ENCODE measurements at places on chromosomes 6 and 20.
A peak's percentile ranks its signal among the peaks of the same experiment; 100 is the strongest.

GRCh38 chr6:62746968-62747367 lies 460.9 kb upstream of the KHDRBS2 start:
- H3K4me3 ChIP-seq: no peak overlapping the region
- no peaks in the 10 kb centered on the region for H3K36me3 ChIP-seq
- H3K4me1 ChIP-seq: no peaks in the 10 kb centered on the region
- H3K27ac ChIP-seq: no peak overlapping the region
- DNase-seq: no peak
- H3K27me3 ChIP-seq: no peaks in the 10 kb centered on the region

DNA sequence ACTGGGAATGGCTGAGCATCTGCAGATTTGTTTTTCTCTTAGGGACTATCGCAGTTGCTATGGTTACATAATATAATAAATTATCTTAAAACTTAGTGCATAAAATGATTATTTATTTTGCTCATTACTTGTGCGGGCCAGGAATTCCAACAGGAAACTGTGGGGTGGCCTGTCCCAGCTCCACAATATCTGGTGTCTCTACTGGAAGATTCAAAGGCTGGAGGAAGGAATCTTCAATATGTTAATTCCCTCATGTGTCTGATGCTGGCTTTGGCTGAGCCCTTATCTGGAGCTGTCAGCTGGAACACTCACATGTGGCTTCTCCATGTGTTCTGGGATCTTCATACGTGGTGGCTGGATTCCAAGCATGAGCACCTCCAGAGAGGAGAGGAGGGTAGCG lies 23.9 kb upstream of the B3GAT2 start:
- H3K27me3 ChIP-seq: no peaks in the 10 kb centered on the region
- H3K27ac ChIP-seq: no peak overlapping the region
- H3K36me3 ChIP-seq: no peaks in the 10 kb centered on the region
- no peak overlapping the region for H3K4me3 ChIP-seq

- no peak overlapping the region for H3K4me3 ChIP-seq
- H3K27me3 ChIP-seq: no peaks in the 10 kb centered on the region
- no peaks in the 10 kb centered on the region for H3K36me3 ChIP-seq
- no peaks in the 10 kb centered on the region for H3K4me1 ChIP-seq
- no peak overlapping the region for H3K27ac ChIP-seq
- no peak for DNase-seq
Measured at GRCh38 chr6:147033267-147033666, 170.9 kb upstream of the STXBP5 start.

- H3K4me3 ChIP-seq: no peak overlapping the region
- H3K36me3 ChIP-seq: no peaks in the 10 kb centered on the region
- no peaks in the 10 kb centered on the region for H3K4me1 ChIP-seq
- no peak overlapping the region for H3K27ac ChIP-seq
Measured at GRCh38 chr6:31113861-31114540, 599 bp upstream of the PSORS1C1 start.

DNA sequence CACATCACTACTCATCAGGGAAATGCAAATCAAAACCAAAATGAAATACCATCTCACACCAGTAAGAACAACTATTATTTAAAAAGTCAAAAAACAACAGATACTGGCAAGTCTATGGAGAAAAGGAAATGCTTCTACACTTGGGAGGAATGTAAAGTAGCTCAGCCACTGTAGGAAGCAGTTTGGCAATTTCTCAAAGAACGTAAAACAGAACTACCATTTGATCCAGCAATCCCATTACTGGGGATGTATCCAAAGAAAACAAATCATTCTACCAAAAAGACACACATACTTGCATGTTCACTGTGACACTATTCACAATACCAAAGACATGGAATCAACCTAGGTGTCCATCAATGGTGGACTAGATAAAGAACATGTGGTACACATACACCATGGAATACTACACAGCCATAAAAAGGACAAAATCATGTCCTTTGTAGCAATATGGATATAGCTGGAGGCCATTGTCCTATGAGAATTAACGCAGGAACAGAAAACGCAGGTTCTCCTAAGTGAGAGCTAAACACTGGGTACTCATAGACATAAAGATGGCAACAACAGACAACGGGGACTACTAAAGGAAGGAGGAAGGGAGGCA lies 260.4 kb downstream of the RNGTT start:
- H3K4me3 ChIP-seq: no peak overlapping the region
- H3K36me3 ChIP-seq: no peaks in the 10 kb centered on the region
- no peaks in the 10 kb centered on the region for H3K27me3 ChIP-seq
- DNase-seq: no peak
- no peak overlapping the region for H3K27ac ChIP-seq

DNA sequence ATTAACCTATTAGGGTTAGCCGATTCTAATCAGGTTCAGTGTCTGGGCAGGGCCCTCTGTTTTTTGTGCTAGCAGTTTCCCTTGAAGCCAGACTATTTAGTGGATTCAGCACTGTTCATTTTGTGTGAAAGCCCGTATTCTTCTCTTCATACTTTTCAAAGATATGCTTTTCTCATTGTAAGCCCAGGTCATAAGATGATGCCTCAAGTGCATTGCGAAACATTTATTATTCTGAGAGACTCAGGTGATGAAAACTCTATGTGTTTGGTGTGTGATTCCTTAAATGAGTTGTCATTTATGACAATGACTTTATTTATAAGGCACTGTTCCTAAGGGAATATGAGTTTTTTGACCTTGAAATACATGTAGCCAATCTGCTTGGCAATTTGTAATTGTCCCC lies 851.0 kb upstream of the FLRT3 start:
- no peak overlapping the region for H3K27ac ChIP-seq
- H3K4me1 ChIP-seq: no peaks in the 10 kb centered on the region
- H3K36me3 ChIP-seq: no peaks in the 10 kb centered on the region
- DNase-seq: no peak

GRCh38 chr6:152673236-152673635 lies 24.5 kb upstream of the MYCT1 start:
- H3K27ac ChIP-seq: no peak overlapping the region
- H3K4me3 ChIP-seq: no peak overlapping the region
- no peaks in the 10 kb centered on the region for H3K4me1 ChIP-seq

GRCh38 chr6:34961574-34961973 lies 72.5 kb downstream of the ANKS1A start:
- H3K4me1 ChIP-seq: no peaks in the 10 kb centered on the region
- no peaks in the 10 kb centered on the region for H3K36me3 ChIP-seq
- H3K27me3 ChIP-seq: no peaks in the 10 kb centered on the region
- no peak for DNase-seq

DNA sequence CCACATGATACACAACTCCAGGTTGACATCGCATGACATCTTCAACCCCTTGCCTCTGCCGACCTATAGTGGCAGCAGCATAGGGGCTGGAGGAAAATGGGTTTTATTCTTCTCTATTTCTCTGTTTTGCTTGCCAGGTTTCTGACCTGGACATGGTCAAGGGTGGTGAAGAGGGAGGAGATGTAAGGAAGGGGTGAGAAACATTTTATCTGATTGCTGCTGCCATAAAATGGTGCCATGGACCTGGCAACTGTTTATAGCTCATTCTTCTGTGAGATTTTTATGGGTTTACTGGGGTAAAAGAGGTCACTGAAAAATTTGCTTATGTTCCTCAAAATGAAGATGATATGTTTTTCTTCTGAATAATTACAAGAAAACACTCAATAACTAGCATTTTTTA lies 266.7 kb upstream of the FOXQ1 start:
- no peak overlapping the region for H3K27ac ChIP-seq
- DNase-seq: no peak
- H3K27me3 ChIP-seq: peaks cover 11% of the 10 kb centered on the region
- H3K36me3 ChIP-seq: no peaks in the 10 kb centered on the region
- no peak overlapping the region for H3K4me3 ChIP-seq

GRCh38 chr6:45116714-45117410 lies 211.3 kb upstream of the RUNX2 start:
- no peak overlapping the region for H3K4me3 ChIP-seq
- H3K27me3 ChIP-seq: no peaks in the 10 kb centered on the region
- H3K27ac ChIP-seq: peak overlapping the region; percentile 4
- H3K36me3 ChIP-seq: no peaks in the 10 kb centered on the region
- peaks cover 20% of the 10 kb centered on the region for H3K4me1 ChIP-seq

DNA sequence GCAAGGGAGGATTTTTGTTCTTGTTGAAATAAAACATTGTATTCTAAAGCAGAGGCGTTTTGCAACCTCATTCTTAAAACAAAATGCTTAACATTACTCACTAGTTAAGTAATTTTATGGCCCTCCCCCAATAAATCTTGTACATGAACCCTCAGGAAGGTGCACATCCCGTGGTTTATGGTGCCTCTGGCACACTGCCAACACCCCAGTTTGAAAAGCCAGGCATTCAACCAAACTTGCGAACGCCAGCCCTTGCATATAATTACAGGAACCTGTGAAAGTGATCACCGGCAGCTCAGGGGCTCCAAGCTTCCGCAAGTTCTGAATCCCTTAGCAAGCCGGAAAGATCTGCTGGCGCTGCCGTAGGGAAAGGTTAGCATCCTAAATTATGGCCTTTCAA lies 1109.0 kb upstream of the FLRT3 start:
- H3K27ac ChIP-seq: no peak overlapping the region
- no peaks in the 10 kb centered on the region for H3K27me3 ChIP-seq
- DNase-seq: no peak
- H3K4me1 ChIP-seq: no peaks in the 10 kb centered on the region
- H3K4me3 ChIP-seq: no peak overlapping the region
- no peaks in the 10 kb centered on the region for H3K36me3 ChIP-seq

DNA sequence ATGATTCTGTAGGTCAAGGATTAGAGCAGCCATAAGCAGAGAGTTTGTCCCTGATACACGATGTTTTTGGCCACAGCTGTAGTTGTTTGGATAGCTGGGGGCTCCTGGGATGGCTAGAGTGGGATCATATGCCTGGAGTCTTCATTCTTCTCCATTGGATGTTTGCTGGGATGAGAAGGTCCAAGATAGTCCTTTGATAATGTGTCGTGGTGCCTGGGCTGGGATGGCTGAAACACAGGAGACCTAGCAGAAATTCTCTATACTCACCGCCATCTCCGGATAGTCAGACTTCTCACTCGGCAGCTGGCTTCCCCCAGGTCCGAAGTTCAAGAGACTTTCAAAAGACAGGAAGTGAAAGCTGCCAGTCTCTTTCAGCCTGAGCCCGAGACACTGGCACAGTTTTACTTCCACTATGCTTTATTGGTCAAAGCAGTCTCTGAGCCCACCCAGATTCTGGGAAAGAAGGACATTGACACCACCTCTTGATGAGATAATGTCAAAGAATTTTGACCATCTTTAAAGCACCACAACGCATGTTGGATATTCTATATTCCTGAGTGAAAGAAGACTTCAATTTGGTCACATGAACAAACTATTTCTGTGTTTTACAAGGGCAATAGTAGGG lies 16.0 kb downstream of the MARCKS start:
- H3K27me3 ChIP-seq: no peaks in the 10 kb centered on the region
- H3K4me3 ChIP-seq: peak overlapping the region; percentile 68
- no peaks in the 10 kb centered on the region for H3K36me3 ChIP-seq
- H3K27ac ChIP-seq: peak overlapping the region; percentile 74
- H3K4me1 ChIP-seq: peaks cover 20% of the 10 kb centered on the region
- DNase-seq: peak; percentile 71

- peak overlapping the region; percentile 94 for H3K27ac ChIP-seq
- H3K4me3 ChIP-seq: peak overlapping the region; percentile 39
- DNase-seq: peak; percentile 81
Measured at GRCh38 chr20:57628047-57628961, 8.1 kb upstream of the ZBP1 start.

Measured in DND-41 (cell line).